Fibroblast of lung (primary cell): ENCODE measurements at places on chromosomes 13 and 19. TPM values are rescaled to one million over a fixed set of nuclear protein-coding genes. Genes with fewer than 3 reads are reported as not detected.

Gene CEACAM3
- not detected in 2 replicates for total RNA-seq

Gene DAND5
- total RNA-seq: not detected in 2 replicates

Gene KISS1R
- not detected in 2 replicates for total RNA-seq

Gene KRTDAP
- not detected in 2 replicates for total RNA-seq

Gene TMEM238
- total RNA-seq: 0.26 and 0.33 TPM in 2 replicates

Gene CYP2F1
- not detected in 2 replicates for total RNA-seq

Gene IRGC
- not detected in 2 replicates for total RNA-seq

Gene IGSF23
- total RNA-seq: 0.26 and 0.33 TPM in 2 replicates

Gene HNRNPUL1
- 47.3 and 58.1 TPM in 2 replicates for total RNA-seq

Gene CD22
- total RNA-seq: 1.2 TPM in 1 of 2 replicates, not detected in the other

Gene TMEM221
- total RNA-seq: under 0.01 and 0.17 TPM in 2 replicates

Gene SIGLEC8
- total RNA-seq: not detected in 2 replicates

Gene PABPC3
- total RNA-seq: 0.17 and 0.26 TPM in 2 replicates

Gene FBXO17
- 25.8 and 26.7 TPM in 2 replicates for total RNA-seq

Gene TNFSF13B
- 4.8 and 5.4 TPM in 2 replicates for total RNA-seq
